Thyroid gland (tissue), 4 donors: ENCODE measurements at places on chromosomes 4 and X. TPM values are rescaled to one million over a fixed set of nuclear protein-coding genes. Genes with fewer than 3 reads are reported as not detected.

The GABRA4 gene
- total RNA-seq: not detected

The SSX4 gene
- not detected for total RNA-seq

- no peak for DNase-seq
- no peaks in the 10 kb centered on the region for H3K27me3 ChIP-seq
- H3K4me1 ChIP-seq: no peaks in the 10 kb centered on the region
- no peak overlapping the region for H3K4me3 ChIP-seq
- H3K27ac ChIP-seq: no peak overlapping the region
Observed at GRCh38 chr4:4662230-4662629, 120.4 kb upstream of the STX18 start.

GRCh38 chr4:78864405-78865024, 74.7 kb downstream of the PAQR3 start:
- no peaks in the 10 kb centered on the region for H3K36me3 ChIP-seq
- no peak overlapping the region for H3K4me3 ChIP-seq
- no peaks in the 10 kb centered on the region for H3K4me1 ChIP-seq
- no peak for DNase-seq
- no peaks in the 10 kb centered on the region for H3K27me3 ChIP-seq

GRCh38 chrX:12076046-12076445, 62.2 kb upstream of the FRMPD4 start:
- H3K27me3 ChIP-seq: no peaks in the 10 kb centered on the region
- no peak overlapping the region for H3K27ac ChIP-seq
- DNase-seq: no peak
- H3K4me1 ChIP-seq: no peaks in the 10 kb centered on the region
- H3K4me3 ChIP-seq: no peak overlapping the region
